ENCODE measurements at places on chromosomes 2 and 18. TPM values are rescaled to one million over a fixed set of nuclear protein-coding genes. Genes with fewer than 3 reads are reported as not detected.

Gene ATOH8
- total RNA-seq = 13.2 TPM

Gene LYG2
- total RNA-seq = not detected

Gene KCNJ3
- total RNA-seq = not detected

Gene IL1B
- 0.15 TPM for total RNA-seq

Gene HJURP
- 61.5 TPM for total RNA-seq

Gene PPP1R1C
- total RNA-seq = 2.6 TPM

Gene RAD51AP2
- total RNA-seq = not detected

Gene IKZF2
- 0.27 TPM for total RNA-seq

Gene SERPINB7
- total RNA-seq = 1.7 TPM

Gene RANBP2
- total RNA-seq = 24.7 TPM

Gene MALL
- 142 TPM for total RNA-seq

Gene CCL20
- total RNA-seq = 4.2 TPM

Gene IL1A
- 0.23 TPM for total RNA-seq

Gene KCNIP3
- 2.0 TPM for total RNA-seq

Gene PID1
- 4.0 TPM for total RNA-seq

Gene KCNE4
- 0.50 TPM for total RNA-seq

Gene VSNL1
- not detected for total RNA-seq

Gene PLEKHA3
- total RNA-seq = 16.1 TPM

Gene GYPC
- not detected for total RNA-seq

Gene TNS1
- 8.0 TPM for total RNA-seq

Gene FKBP7
- 9.7 TPM for total RNA-seq

Gene IL1F10
- not detected for total RNA-seq

Gene XIRP2
- not detected for total RNA-seq

Gene IL1RL2
- total RNA-seq = 0.07 TPM

Gene RAB12
- total RNA-seq = 30.6 TPM

Gene FBXO11
- total RNA-seq = 49.0 TPM

Gene CHST10
- 13.3 TPM for total RNA-seq

Gene KIAA2012
- not detected for total RNA-seq

Gene GCG
- not detected for total RNA-seq

Gene REG1B
- total RNA-seq = not detected

Gene OSR1
- total RNA-seq = 6.6 TPM

Gene ATIC
- 201 TPM for total RNA-seq

Gene NOSTRIN
- 3.1 TPM for total RNA-seq

Gene TMBIM1
- total RNA-seq = 143 TPM

Gene EN1
- total RNA-seq = 0.70 TPM

Gene BMP10
- total RNA-seq = not detected

Gene SERPINB13
- total RNA-seq = not detected

Gene GPR35
- total RNA-seq = 0.50 TPM

Gene TMEM37
- total RNA-seq = 2.3 TPM

Gene WNT10A
- total RNA-seq = 0.10 TPM

Gene USP37
- total RNA-seq = 4.3 TPM

Gene MYO5B
- 9.4 TPM for total RNA-seq

Gene CTLA4
- not detected for total RNA-seq

Gene LRRC30
- not detected for total RNA-seq

Gene FAHD2A
- 31.8 TPM for total RNA-seq

Gene RBM45
- 12.7 TPM for total RNA-seq

Gene TTC21B
- total RNA-seq = 5.9 TPM
